CD4-positive, alpha-beta T cell treated with Interleukin-10 for 1 hour (primary cell): ENCODE measurements at places on chromosomes 1 and 21.

DNA sequence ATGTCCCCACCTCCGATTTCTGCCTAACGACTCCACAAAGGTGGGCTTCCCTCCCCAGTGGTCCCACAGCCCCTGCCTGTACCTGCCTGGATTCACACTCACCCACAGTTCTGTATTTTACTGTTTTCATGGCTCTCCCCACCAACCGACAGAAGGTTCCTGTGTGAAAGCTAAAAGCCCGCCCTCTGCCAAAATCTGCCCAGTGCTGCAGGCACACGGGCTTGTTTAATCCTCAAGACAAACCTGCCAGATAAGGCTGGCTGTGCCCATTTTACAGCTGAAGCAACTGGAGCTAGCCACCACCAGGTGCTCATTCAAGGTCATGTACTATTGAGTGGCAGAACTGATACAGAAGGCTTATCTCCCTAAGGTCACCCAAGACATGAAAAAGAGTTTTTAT, 114.5 kb downstream of the HIVEP3 start:
- peak; percentile 55 for DNase-seq

- no peak for DNase-seq
Measured at GRCh38 chr21:27756191-27756590, 789.3 kb upstream of the ADAMTS5 start.

GRCh38 chr1:155591770-155592169, 18.2 kb upstream of the MSTO1 start:
- peak; percentile 78 for DNase-seq

- DNase-seq: no peak
Measured at GRCh38 chr21:43681650-43682049, 22.3 kb downstream of the RRP1B start.

- DNase-seq: no peak
Measured at GRCh38 chr1:93440706-93441105, 7.2 kb upstream of the FNBP1L start.

- no peak for DNase-seq
Measured at GRCh38 chr1:206002160-206002559, 1.0 kb downstream of the RAB7B start.

DNA sequence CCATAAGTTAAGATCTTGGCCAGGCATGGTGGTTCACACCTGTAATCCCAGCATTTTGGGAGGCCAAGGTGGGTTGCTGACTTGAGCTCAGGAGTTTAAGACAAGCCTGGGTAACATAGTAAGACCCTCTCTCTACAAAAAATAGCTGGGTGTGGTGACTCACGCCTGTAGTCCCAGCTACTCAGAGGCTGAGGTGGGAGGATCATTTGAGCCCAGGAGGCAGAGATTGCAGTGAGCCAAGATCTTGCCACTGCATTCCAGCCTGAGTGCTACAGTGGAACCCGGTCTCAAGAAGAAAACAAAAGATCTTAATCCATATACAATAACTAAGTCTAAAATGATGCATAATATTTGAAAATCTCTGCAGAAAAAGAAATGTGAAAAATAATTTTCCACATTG, 165.5 kb upstream of the NR5A2 start:
- no peak for DNase-seq

GRCh38 chr1:21496886-21497285, 12.3 kb upstream of the ALPL start:
- DNase-seq: no peak

GRCh38 chr1:78210175-78210574, 164.4 kb downstream of the GIPC2 start:
- DNase-seq: no peak

GRCh38 chr1:170354246-170354645, 177.7 kb upstream of the GORAB start:
- DNase-seq: no peak

GRCh38 chr21:23578027-23578426, 2029.3 kb downstream of the MRPL39 start:
- DNase-seq: no peak

GRCh38 chr1:224459966-224460365, 25.4 kb upstream of the WDR26 start:
- no peak for DNase-seq

DNA sequence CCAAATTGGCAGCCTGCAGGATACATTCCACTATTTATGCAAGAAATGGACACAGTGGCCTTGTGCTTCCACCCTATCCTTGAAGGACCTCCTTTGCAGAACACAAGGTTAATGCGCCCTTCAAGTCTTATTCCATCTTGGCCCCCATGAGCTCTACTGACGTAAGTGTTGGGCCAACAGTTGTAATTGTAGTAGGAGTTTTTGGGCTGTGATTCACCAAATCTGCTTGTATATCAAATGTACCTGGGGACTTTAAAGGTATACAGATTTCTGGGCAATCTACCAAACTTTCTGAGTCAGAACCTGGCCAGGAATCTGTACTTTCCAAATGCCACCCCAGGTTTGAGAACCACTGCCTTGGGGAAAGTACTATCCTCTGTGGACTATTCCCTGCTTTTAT, 100.9 kb upstream of the MARK1 start:
- DNase-seq: no peak

GRCh38 chr1:238652346-238652968, 733.9 kb upstream of the CHRM3 start:
- no peak for DNase-seq

DNA sequence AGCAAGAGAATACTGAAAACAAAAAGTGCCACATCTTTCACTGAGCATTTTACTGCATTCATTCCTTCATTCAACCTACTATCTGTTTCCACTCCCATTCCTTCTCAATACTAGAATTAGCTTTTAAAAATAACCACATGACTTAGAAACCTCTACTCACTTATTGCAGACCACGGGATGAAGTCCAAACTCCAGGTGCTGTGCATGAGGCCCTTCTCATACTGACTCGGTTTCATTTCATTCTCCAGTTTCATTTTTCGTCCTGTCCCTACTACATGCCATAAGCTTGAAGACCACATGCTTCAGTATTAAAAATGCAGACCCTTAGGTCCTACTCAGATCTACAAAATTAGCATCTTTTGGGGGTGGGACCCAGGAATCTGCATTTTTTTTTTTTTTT, 2.3 kb upstream of the BACH1 start:
- DNase-seq: no peak

- DNase-seq: no peak
Measured at GRCh38 chr21:25420831-25421230, 186.4 kb downstream of the MRPL39 start.

DNA sequence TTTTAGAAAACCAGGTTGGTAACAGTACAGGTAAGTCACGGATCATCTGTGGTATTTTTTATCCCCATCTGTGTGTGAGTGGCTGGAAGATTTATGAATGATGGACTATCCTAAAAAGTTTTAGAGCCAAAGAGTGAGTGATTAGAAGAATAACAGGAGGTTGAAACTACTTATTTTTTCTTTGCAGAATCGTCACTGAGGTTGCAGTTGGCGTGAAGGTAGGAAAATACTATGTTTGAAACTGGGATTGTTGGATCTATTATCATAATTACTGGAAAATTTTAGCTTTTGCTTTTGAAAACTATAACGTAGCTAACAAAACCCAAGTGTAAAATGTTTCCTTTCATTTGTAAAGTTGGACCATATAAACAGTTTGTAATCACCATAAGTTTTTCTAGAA, 1.8 kb downstream of the PTBP2 start:
- no peak for DNase-seq

- peak; percentile 44 for DNase-seq
Measured at GRCh38 chr21:35529171-35529863, 480.2 kb upstream of the RUNX1 start.

DNA sequence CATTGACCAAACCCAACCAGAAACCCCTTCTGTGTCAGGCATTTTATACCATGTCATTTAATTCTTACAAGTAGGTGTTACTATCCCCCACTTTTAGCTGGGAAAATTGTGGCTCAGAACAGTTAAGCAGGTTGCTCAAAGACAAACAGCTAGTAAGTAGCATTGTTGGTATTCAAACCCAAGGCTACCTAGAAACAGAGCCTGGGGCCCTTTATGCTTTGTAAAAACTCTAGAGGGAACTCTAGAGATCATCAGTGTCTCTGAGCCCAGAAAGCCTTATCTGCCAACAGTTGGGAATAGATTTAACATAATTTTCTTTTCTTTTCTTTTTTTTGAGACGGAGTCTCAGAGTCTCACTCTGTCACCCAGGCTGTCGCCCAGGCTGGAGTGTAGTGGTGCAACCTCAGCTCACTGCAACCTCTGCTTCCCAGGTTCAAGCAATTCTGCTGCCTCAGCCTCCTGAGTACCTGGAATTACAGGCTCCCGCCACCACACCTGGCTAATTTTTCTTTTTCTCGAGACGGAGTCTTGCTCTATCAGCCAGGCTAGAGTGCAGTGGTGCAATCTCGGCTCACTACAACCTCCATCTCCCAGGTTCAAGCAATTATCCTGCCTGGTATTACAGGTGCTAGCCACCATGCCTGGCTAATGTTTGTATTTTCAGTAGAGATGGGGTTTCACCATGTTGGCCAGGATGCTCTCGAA, 48.5 kb upstream of the OSBPL9 start:
- no peak for DNase-seq

DNA sequence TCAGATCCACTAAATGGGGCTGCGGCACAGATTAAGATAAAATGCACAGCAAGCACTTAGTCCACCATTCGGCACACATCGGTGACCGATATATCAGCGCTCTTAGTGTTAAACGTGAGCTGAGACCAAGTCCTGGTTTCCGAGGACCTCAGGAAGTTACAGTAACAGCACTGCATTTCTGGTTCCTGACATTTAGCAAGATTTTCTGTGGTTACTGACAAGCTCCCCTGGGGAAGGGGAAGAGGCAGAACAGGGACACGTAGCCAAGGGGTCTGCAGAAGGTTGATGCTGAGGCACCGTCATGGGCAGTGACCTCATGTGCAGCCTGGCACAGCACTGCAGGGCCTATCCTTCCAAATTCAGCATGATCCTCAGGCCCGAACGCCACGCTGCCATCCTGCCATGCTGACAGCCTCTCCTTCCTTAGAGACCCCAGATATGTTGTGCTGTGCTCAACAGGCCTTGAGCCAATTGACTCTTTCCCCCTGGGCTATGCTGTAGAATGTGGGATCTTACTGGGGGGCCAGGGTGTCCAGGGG, 13.4 kb upstream of the PEF1 start:
- no peak for DNase-seq

GRCh38 chr1:172376431-172376830, 44.1 kb upstream of the C1orf105 start:
- DNase-seq: no peak

DNA sequence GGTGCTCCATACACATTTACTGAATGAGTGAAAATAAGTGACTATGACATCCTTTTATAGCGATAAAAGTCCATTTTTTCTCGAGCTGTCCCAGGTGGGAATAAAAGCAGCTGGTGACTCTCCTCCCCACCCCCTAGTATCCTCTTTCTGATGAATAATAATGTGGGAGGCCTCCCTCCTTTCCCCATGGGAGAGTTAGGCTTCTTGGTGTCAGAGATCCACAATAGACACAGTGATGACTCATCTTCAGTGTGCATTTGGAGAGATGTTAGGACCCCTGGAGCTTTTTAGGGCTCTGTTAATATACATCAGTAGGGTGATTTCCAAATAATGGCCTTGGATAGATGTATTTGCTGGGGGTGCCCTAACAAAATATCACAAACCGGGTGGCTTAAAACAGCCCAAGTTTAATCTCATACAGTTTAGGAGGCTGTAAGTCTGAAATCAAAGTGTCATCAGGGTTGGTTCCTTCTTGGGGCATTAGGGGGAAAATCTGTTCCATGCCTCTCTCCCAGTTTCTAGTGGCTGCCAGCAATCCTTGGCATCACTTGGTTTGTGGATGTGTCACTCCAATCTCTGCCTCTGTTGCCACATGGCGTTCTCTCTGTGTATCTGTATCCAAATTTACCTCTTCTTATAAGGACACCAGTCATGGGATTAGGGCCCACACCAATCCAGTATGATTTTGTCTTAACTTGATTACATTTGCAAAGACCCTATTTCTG, 4.4 kb upstream of the PHC2 start:
- DNase-seq: no peak

DNA sequence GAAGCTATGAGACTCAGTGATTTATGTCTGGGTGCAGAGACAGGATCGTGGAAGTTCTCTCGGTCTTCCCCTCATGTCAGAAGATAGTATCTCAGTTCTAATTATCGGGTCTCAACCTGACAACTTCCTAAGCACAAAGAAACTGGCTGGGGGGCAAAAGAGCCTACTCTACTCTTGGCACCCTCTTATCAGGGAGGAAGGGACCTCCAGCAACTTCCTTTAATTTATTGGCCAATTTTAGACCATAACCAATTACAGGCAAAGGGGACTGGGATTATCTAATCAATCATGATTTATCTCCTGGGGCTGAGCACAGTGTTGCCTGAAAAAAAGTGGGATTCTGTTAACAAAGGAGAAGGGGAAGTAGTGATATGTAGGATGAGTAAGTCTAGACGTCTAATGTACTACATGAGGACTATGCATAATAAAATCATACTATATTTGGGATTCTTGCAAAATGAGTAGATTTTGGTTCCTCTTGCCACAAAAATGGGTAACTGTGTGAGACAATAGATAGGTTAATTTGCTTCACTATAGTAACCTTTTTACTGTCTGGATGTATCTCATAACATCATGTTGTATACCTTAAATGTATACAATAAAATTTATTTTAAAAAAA, 98.8 kb downstream of the ZFYVE9 start:
- DNase-seq: no peak

DNA sequence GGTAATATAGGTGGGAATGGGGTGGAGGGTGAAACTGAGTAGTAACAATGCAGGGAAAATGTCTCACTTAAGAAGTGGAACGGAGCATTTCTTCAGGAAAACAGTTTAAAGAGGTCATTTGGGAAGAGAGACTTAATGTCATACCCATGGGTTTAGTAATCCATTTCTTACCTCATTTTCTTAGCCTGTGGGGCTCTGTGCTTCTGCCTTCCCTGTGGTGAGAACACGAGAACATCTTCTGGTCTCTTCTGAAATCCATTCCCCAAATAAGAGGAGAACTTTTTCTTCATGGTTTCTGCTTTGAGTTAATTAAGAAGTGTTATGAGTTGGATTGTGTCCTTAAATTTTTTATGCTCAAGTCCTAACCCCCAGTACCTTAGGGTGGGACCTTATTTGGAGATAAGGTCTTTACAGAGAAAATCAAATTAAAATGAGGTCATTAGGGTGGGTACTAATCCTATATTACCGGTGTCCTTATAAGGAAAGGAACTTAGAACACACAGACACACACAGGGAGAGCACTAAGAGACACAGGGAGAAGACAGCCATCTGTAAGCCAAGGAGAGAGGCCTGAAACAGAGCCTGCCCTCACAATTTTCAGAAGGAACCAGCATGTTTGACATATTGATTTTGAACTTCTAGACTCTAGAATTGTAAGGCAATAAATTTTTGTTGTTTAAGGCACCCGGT, 5.4 kb downstream of the CCDC190 start:
- no peak for DNase-seq
